ENCODE measurements at places on chromosomes 3 and 15. TPM values are rescaled to one million over a fixed set of nuclear protein-coding genes. Genes with fewer than 3 reads are reported as not detected.

DNA sequence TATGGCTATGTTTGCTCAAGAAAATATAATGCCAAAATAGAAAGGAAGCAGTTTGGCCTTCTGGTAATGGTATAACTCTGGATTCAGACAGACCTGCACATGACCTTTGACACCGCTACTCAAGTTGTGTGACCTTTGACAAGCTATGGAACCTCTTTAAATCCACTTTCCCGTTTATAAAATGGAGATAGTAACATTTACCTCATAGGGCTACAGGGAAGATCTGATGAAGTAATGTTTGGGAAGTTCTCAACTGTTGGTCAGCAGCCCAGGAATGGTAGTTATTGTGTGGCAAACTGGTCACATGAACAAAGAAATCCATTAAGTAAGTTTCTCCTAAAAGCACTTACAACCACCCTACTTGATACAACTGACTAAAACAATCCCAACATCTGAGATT is 95.1 kb upstream of the PHLDB2 start:
- DNase-seq: no peak

GRCh38 chr15:91529534-91529933 is 324.0 kb upstream of the SLCO3A1 start:
- DNase-seq: no peak

DNA sequence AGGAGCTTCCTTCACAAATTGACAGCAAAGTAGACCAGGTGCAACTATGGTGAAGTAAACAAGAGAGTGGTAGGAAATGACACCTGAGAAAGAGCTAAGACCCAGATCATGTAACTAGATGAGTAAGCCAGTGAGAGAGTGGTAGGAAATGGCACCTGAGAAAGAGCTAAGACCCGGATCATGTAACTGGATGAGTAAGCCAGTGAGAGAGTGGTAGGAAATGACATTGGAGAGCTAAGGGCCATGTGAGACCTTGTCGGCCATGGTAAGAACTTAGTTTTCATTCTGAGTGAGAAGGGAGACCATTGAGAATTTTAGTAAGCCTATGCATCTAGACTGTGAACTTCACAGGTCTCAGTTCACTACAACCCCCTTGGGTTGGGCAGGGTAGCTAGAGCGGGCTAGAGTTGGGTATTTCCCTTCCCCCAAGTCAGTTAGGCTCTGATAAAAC is 5.4 kb upstream of the SENP7 start:
- DNase-seq: no peak

ADPRH gene
- 9.4 TPM for total RNA-seq

SAMD7 gene
- not detected for total RNA-seq

PTPRG gene
- total RNA-seq: 46.9 TPM

All from left cardiac atrium (tissue), 4 donors.